ENCODE measurements at places on chromosomes 5 and 9.

- no peak for DNase-seq
These were observed 450.6 kb downstream of the TMEM232 start for GRCh38 chr5:110275878-110276277.

GRCh38 chr5:84248013-84248412 lies 136.7 kb downstream of the EDIL3 start:
- no peak for DNase-seq

DNA sequence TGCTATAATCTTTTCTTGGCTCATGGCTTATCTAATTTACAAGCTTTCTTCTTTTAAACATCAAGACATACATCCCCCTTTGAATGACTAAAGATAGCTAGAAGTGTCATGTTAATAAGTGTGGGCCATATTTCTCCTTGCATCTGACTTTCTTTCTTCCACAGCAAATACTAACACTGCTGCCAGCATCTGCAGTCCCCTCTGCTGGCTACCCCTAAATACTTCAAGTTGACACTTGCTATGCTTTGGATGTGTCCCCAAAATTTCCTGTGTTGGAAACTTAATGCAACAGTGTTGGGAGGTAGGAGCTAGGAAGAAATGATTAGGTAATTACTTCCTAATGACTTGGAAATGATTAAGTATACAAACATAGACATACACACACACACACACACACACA lies 459.0 kb upstream of the ST8SIA4 start:
- DNase-seq: no peak

GRCh38 chr9:96500696-96501632 lies 51.0 kb downstream of the HABP4 start:
- no peak for DNase-seq

- no peak for DNase-seq
These were observed 273.9 kb downstream of the ARHGEF28 start for GRCh38 chr5:73899916-73900315.

- DNase-seq: no peak
These were observed 124.4 kb downstream of the WDR41 start for GRCh38 chr5:77367741-77368140.

DNA sequence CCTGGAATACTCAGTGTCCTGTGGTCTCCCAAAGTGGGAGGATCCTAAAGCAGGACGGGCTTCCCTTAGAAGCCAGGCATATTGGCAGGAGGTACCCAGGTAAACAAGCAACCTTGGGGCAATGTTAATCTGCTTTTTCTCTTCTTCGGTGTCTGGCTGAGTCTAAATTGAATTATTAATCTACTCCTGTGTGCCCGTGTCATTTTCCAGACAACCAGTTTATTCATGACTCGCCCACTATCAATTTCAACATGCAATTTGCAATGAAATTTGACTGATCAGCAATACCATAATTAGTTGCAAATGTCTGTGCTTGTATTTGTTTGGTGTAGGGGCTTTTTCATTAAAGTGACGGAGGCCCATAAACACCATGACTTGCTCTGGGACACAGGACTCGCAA lies 32.9 kb upstream of the JADE2 start:
- no peak for DNase-seq

GRCh38 chr9:110898358-110898757 lies 139.9 kb downstream of the LPAR1 start:
- no peak for DNase-seq

DNA sequence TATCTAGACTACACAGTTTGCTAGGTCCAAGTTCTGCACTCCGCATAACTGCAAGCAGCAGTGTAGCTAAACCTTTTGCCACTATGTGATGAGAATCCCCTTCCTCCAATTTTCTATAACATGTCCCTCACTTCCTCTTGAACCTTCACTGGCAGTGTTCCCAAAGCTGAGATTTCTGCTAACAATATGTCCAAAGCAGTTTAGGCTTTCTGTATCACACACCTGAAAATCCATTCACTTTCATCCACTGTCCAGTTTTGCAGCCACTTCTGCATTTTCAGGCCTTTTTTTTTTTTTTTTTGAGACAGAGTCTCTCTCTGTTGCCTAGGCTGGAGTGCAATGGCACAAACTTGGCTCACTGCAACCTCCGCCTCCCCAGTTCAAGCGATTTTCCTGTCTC lies 111.1 kb downstream of the GADD45G start:
- DNase-seq: no peak

DNA sequence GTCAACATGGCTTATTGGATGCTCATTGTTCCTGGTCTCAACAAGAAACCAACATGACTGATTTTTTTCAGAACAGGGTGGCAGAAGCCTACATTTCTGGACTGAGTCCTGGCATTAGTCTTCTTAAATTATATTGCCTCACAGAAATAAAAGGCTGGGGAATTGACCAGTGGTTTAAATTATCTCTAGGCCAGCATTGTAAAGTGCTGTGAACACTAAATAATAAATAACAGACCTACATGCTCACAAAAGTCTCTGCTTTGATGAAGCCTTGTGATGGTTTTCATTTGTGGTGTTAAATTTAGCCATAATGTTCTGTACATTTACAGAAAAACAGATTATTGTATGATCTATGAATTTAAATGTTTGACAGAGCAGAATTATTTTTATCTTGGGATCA lies 44.7 kb upstream of the CD180 start:
- DNase-seq: no peak

- no peak for DNase-seq
These were observed 10.4 kb upstream of the MIER3 start for GRCh38 chr5:56962286-56962685.

- DNase-seq: peak; percentile 74
These were observed 984 bp downstream of the STXBP1 start for GRCh38 chr9:127612939-127613582.

DNA sequence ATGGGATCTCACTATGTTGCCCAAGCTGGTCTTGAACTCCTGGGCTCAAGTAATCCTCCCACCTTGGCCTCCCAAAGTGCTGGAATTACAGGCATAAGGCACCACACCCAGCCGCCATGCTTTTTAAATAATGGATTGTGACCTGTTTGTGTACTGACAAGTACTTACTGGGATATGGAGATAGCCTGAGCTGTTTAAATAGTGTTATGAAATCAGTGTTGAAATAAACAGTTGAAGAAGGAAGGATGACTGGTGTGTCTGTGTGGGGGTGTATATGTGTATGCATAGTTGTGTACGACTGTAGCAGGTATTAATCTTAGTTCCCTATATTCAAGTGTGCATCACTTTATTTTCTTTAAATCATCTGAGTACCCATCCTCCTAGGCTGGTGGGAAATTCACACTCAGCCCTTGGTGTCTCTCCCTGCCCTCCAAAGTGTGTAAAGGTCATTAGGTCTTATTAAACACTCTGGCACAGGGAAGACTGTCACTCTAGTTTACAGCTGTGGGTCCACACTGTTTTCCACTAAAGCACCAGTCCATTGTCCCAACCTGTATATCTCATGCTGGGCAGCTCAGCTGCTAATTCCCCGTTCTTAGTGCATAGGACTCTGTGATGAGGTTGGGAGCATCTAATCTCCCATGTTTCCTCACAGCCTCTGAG lies 91.0 kb downstream of the SNX18 start:
- DNase-seq: no peak

- DNase-seq: no peak
These were observed 62.1 kb downstream of the GADD45G start for GRCh38 chr9:89666950-89667349.

DNA sequence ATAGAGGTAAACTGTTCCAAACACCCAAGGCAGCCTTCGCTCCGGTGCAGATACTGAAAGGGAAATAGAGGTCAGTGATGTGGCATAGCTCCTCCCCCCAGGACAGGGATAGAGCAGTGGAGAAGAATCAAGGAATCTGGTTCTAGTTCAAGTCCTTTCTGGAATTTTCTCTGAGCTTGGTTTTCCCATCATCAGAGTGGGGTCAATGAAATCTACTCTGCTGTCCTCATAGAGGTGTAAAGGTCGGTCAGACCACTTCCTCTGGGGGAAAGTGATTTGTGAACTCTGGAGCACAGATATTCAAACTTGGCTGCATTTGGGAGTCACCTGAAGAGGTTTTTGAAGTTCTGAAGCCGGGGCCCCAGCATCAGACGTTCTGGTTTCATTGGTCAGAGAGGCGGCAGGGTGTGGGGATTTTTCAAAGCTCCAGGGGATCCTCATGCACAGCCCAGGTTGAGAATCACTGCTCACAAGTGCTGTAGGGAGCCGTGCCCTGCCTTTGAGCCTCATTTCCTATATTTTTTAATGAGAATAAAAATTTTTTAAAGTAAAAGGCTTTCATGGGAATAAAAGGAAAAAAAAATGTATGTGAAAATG lies 105.7 kb upstream of the RAD23B start:
- DNase-seq: no peak

DNA sequence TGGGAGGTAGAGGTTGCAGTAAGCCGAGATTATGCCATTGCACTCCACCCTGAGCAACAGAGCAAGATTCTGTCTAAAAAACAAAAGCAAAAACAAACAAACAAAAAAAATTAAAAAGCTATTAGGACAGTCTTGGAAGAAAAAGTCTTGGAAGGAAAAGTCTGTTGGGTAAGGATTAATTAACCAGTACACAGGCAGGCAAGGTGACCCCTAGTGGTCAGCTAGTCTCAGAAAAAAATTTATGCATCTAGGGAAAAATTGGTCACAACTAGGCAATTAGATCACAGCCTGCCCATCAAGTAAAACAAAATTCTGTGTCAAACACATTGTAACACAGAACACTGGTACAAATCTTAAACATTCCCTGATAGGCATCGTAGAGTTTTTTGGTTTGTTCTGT lies 6.7 kb upstream of the ANKRD18B start:
- DNase-seq: no peak

DNA sequence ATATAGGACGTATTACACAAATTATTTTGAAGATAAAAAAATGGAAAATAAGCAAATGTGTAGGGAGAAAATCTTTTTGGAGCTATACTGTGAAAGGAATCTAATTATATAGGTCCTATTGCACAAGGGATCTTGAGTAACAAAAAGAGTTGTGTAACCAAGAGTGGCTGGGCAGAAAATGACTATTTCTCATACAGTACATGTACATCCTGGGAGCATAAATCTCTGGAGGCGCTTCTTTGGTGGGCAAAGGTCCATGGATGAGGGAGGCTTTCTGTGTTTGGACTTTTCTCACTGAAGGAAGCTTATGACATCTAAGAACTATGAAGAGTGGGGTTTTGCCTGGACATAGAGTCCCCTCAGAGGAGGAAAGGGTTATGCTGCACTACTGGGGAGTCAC lies 29.8 kb downstream of the ANKS6 start:
- DNase-seq: no peak

DNA sequence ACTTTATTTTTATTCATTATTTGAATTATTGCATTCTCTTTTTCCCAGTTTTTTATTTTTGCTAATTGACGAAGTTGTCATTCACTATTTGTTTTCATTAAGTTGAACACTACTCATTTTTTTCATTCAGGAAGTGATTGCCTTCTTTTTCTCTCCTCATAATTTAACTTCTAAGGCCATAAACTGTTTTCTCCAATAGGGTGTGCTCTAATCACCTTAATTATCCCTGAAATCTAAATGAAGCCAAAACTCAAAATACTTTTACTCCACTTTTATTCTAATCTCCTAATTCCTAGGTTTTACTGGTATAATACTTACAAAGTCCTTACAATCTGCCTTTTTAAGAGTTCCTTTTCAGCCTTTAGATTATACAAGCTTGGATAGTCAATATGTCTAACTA lies 2.9 kb upstream of the OR13C2 start:
- no peak for DNase-seq

GRCh38 chr5:6143523-6143922 lies 234.8 kb downstream of the MED10 start:
- no peak for DNase-seq

GRCh38 chr5:1435369-1435768 lies 9.9 kb downstream of the SLC6A3 start:
- peak; percentile 38 for DNase-seq

DNA sequence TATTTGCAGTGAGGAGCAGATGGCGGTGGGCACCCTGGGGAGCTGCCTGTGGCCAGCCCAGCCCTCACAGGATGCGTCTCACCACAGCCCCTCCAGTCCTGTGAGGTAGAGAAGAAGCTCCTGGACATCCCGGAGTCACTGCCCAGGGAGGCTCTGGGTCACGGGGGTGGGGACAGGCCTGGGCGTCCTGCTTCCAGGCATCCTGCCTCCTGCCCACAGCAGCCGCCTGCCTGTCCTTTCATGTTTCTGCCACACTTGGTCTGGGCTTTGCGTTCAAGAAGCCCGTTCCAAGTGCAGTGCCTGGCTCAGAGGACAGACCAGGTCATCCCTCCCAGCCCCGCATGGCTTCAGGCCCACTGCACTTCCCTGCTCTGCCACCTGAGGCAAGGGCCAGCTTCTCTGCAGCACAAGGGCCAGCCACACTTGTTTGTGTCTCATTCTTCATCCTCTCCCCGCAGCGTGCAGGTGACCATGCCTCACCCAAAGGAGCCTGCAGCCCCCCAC lies 38.2 kb downstream of the ZDHHC11B start:
- no peak for DNase-seq

DNA sequence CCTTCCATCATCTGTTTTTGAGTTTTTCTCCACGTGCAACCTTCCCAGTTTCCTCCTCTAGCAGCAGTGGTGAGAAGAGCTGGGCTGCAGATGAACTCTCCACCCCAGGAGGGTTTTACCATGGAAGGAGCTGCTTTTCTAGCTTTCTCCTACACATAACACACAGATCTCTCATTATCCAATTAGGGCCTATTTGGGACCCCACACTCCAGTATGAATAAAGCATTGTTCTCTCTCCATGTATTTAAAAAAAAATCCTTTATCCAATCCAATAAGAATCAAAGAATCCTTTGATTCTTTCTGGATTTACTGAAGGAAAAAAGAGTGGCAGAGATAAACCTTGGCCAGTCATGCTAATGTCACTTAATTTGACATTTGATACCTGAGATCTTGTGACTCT lies 31.6 kb upstream of the NAA35 start:
- DNase-seq: no peak

GRCh38 chr9:130212543-130213297 lies 40.5 kb downstream of the NCS1 start:
- no peak for DNase-seq
